KBM-7 (cell line): ENCODE measurements at places on chromosomes 2 and 18.
A peak's percentile ranks its signal among the peaks of the same experiment; 100 is the strongest.

DNA sequence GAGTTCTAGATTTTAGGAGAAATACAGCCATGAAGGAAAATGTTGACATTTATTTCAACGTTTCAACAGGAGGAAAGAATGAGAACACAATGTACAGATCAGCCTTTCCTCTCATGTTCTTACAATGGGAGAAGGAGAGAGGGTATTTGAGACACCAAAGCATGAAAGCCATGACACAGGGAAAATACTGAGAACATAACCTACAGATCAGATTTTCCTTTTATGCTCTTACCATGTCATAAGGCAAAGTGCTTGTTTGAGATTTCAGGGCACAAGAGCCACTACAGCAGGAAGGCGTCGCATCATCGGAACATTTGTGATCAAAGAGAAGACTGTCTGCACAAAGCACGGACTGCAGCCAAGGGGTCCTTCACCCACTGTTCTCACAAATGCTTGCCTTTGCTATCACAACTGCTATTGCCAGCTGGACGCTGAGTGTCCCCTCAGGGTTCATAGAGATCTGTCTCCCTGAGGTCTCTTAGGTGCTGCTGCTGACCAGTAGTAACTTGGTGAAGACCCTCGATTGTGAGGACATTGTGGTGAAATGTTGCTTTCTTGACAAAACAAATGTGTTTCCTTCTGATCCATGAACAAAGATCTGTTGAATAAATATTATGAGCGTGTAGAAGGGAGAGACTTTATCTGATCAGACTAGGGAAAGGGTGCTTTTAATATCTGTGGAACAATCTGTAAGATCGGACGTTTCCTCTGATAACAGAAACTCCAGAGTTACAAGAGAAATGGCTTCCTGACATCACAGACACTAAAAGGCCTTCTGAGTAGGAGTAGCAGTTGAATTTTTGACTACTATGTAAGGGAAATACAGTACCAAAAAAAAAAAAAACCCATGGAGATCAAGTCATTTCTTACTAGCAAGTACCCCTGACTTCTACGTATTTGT is 6.4 kb upstream of the IL1RL1 start:
- DNase-seq = peak; percentile 43

GRCh38 chr18:28588884-28589549 is 412.1 kb upstream of the CDH2 start:
- no peak for DNase-seq

DNA sequence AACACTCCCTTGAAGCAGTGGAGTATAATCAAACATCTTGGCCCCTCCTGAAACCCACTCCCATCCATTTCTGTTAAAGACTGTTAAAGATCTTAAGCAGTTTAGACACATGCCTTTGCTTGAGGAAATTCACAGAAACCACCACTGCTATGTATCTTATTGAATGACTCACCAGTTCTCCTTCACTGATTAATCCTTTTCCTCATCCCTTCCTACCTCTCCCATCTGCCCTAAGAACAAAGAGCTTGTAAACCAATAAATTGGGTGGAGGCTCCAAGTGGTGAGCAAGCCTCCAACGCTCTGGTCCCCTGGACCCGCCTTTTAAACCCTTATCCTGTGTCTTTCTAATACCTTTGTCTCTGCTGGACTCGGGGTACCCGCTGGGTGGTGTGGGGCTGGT is 746.1 kb downstream of the LRP1B start:
- DNase-seq = no peak

GRCh38 chr2:38744399-38744780 is 6.8 kb downstream of the SRSF7 start:
- DNase-seq = no peak

DNA sequence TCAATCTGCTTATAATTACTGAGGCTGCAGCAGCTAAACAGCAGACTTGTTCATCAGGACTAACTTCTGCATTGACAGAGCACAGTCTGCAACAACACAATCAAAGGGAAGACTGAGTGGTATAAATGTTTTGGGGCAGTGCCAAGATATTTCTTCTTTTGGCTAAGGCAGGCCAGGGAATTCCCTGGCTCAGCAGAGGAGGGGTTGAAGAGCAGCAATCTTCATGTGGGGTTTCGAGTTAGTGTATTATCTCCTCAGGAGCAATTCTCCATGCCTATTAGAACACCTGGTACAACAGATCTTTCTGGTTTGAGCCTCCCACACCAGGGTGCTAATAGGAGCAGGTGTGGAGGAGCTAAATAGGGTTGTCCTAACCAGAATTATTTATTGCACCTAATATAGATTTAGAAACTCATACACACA is 103.0 kb upstream of the STK17B start:
- DNase-seq = peak; percentile 23

- no peak for DNase-seq
Measured at GRCh38 chr18:62360805-62361204, 35.7 kb downstream of the TNFRSF11A start.

DNA sequence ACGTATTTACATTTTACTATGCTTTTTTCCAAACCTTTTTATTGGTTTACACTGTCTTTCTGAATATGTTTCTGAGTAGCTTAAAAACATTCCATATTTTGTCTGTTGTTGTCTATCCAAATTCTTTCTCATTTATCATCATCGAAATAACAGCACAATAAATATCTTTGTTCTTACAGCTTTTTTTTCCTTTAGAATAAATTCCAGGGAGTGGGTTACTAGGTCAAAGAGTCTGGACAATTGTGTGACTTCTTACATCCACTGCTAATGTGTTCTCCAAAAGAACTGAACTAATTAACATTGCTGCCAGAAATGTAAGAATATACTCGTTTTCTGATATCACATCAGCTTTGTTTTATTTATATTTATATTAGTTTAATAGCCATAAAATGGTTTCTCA is 59.4 kb downstream of the ANKRD44 start:
- no peak for DNase-seq

GRCh38 chr2:224561234-224562005 is 23.7 kb downstream of the CUL3 start:
- peak; percentile 53 for DNase-seq

GRCh38 chr2:71782323-71782722 is 329.0 kb downstream of the DYSF start:
- no peak for DNase-seq

DNA sequence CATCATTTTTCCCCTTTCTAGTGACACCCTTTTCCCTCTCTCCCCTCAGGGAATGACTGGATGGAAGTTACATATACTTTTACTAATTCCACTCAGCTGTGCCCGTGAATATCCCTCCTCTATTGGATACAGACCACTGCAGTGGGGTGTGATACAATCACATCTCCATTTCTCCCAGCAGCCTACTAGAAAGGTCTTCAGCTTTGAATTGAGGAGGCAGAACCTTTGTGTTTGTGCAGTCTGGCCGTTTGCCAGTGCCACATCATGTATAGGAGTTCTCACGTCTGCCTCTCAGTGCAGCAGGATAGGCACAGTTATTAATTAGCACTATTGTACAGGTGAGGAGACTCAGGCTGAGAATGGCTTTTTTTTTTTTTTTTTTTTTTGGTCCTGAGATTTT is 16.4 kb downstream of the TNFRSF11A start:
- no peak for DNase-seq

GRCh38 chr2:158969715-158970240 is 1.3 kb downstream of the TANC1 start:
- DNase-seq = peak; percentile 53

DNA sequence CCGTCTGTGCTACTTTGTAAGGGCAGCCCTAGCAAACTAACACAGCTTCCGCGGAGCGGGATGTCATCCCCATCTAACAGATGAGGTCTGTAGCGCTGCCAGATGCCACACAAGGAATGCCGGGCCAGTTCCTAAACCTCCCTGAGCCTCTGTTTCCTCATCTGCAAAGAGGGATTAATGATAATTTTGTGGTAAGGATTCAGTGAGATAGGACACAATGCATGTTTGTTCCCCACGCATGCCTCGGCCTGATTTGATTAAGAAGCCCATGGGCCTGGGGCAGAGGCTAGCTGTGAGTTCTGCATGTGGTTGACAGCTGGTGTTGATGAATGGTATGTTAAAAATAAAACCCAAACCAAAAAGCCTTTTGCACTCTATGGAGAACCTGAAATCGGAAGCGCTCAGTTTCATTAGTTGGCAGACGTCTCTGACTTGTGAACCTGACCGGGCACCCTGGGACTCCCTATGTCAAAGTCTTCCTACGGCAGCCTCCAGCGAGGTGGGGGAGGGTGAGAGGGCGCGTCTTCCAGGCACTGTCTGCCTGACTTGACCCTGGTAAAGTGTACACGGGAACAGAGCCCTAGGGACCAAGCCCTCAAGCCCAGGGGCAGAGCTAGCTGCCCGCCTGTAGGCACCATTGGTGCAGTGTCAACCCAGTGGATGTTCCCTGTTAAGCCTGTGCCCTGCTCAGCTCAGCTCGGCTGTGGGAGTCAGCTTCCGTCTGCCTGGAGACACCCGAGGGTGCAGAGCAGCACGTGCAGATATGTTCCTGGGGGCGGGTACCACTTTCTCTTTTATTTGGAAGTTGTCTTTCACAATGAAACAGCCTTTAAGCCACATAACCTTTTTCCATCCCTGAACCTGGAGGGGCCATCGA is 14.8 kb upstream of the INHBB start:
- DNase-seq = no peak

DNA sequence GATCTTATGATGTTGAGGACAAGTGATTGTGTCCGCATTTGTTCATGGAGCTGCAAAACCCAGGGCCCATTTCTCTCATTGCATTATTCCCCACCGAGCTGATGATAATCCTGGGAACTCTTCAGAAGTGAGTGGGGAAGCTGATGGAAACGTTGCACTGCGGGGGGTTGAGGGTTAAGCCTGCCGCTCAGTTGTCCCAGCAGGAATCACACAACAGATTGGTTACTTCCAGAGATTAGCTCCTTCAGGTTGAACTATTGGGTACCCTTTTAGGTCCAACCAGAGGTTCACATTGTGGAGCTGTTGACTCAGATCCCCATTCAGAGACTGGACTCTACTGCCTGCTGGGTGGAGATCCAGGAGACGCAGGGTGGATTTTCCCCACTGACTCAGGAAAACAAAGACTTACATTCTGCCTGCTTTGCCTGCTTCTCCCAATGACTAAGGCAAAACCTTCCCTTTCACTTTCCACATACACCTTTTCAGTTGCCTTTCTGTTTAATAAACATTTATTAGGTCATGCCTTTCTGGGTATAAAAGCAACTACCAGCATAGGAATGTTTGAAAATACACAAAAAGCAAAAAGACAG is 286.4 kb downstream of the TXNL1 start:
- no peak for DNase-seq

DNA sequence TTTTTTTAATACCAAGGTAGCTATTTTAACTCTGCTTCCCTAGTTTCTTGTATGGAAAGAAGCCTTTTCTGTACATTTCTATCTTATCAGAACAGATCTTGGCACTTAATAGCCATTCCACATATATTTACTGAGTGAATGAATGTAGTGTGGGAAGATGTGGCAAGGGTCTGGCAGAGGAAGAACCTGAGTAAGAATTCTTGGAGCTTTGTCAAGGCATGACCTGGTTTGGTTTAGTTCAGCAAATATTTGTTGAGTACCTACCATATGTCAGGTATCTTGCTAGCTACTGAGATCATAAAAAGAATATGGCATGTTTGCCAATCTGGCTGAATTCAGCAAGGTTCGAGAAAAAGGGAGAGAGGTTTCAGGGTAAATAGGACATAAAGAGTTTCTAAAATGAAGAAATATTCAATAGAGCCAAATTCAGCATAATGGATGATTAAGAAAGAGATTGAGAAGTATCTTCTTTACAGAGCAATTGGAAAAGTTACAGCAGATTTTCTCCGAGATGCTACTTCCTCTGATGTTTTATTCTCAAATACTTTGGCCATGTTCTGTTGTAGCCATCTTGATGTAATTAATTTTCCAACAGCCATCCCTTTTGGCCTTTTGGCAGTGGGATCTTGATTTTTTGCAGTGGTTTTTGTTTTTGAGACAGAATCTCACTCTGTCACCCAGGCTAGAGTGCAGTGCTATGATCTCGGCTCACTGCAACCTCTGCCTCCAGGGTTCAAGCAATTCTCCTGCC is 21.7 kb upstream of the MEP1B start:
- no peak for DNase-seq

DNA sequence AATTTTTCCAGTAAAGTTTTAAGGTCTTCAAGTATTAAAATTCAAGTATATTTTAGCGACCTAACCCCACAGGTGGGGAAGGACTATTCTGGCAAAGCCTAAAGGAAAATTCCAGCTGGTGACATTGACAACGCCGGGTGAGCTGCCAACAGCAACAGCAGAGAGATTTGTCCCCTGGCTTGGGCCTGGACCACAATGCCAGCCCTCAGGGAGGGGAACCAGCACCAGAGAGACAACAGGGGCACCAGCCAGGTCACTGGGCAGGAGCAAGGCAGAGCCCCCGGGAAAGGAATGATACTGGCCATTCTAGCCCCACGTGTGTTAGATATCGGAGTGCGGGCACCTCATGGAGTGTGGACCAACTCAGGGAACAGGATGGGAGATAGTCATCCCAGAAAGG is 95.7 kb downstream of the ARMC9 start:
- DNase-seq = no peak

GRCh38 chr2:1670636-1671035 is 73.7 kb downstream of the PXDN start:
- no peak for DNase-seq

DNA sequence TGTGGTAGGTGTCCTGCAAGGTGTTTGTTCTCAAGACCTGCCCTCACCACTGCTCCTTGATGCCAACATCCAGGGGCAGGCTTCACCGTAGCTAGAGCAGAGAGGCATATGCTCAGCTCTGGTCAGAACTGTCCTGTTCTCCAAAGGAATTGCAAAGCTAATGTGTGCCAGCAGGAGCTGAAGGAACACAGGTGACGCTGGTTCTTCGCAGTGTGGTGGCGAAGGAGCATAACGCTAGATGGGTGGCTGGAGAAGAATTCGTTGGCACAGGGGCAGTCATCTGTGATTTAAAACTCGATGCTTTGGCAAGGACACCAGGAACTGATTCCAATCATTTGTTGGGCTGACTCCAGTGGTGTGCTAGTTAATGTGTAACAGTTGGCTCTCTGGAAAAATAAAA is 11.4 kb upstream of the PER2 start:
- DNase-seq = no peak

DNA sequence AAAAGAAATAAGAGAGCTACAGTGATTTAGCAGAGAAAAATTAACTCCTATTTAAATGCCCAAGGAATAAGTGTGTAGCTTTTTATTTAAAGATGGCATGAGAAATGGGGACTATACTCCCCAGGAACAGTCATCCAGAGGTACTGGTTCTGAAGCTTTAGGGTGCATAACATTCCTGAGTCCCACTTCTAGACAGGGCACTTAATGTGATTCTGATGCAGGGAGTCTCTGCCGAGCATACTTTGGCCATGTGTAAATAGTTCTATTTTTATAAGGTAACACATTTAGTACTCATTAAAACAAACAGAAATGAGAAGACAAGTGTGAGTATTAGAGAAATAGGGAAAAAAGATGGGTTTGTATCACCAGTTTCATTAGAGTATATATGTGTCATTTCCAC is 154.7 kb upstream of the WDSUB1 start:
- DNase-seq = no peak

DNA sequence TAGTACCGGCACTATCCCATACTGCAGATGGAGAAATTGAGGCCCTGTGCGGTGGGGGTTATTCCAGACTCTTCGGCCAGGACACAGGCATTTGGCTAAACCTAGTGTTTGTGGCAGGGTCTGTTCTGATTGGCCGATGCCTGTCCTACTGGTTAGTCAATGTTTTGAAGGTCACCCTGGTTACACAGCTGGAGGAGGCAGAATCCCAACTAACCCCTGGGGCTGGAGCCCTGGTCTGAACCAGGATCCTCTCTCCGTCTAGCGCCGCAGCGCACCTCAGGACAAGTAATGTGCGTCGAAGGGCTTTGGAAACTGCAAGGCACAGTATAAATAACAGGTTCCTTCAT is 19.4 kb downstream of the TEX44 start:
- DNase-seq = no peak
